ENCODE measurements at places on chromosomes 6 and 20.
A peak's percentile ranks its signal among the peaks of the same experiment; 100 is the strongest.

DNA sequence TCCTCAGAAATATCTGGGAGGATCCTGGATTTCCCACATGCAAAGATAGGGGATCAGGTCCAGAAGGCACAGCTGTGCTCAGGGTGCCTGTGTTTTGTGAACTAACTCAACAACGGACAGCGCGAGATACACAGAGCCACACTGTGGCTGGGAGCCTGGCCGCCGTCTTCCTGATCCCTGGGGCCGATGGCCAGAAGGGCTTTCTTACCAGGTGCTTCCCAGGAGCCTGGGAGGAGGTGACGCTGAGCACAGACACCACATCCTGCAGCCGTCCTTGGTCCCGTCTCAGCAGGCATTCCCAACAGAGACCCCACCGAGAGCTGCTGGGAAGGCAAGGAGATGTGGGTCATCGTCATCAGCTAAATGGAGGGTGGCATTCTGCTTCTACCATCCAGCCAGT lies 144.6 kb upstream of the AFDN start:
- no peak for DNase-seq

DNA sequence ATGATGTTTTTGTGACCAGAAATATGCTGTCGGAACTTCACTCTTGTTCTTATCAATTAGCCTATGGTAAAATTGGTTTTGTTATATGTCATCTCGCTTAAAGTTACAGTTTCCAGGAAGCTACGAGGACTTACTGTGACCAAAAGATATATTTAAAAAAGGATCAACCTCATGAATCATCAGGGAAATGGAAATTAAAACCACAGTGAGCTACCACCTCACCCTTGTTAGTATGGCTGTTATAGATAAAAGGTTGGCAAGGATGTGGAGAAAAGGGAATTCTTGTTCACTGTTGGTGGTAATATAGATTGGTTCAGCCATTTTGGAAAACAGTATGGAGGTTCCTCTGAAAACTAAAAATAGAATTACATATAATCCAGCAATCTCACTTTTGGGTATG lies 14.3 kb upstream of the INSM1 start:
- DNase-seq, result no peak

GRCh38 chr6:36350681-36351571 lies 14.2 kb upstream of the BNIP5 start:
- no peak for DNase-seq

DNA sequence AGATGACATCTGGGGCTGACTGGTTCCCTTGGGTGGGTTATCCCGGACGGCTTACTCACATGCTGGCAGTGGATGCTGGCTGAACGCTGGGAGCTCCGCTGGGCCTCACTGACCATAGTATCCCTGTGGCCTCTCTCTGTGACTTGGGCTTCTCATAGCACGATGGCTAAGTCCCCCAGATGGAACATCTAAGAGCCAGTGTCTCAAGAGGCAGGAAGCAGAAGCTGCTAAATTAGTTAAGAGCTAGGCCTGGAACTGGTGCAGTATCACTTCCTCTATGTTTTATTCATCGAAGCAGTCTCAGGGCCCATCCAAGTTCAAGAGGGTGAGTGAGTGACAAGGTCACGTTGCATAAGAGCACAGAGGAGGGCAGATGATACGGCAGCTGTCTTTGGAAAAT lies 116.5 kb upstream of the LAMP5 start:
- peak; percentile 5 for DNase-seq

- no peak for DNase-seq
These were observed 68.9 kb downstream of the NCR2 start for GRCh38 chr6:41404182-41404845.

- DNase-seq, result no peak
These were observed 452.7 kb downstream of the PREX1 start for GRCh38 chr20:48374991-48375595.

DNA sequence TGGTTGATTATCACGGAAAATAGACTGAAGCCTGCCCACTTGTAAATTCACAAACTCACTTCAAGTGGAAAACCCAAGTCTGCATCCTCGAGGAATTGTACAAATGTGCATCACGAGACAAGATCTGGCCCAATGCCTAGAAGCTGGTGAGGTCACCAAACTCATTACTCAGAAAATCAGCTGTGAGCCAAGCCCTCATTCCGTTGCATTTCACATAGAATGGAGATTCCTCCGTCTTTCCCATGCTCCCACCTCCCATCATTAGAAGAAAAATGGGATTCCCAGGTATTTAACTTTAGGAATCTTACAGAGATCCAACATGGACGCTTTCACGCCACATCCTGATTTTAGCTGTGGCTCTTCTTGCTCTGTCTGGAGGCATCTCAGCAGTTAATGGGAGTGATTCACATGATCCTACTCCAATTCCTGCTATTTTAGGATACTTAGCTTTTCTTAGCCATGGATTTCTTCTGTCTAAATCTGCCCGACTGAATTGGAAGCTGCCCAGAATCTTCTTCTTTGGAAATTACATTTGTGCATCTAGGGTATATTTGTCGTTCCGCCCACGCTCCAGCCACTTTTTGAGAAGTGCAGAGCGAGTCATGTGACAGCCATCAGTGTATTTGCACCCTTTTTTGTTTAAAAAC lies 68.7 kb upstream of the STMND1 start:
- DNase-seq, result no peak

DNA sequence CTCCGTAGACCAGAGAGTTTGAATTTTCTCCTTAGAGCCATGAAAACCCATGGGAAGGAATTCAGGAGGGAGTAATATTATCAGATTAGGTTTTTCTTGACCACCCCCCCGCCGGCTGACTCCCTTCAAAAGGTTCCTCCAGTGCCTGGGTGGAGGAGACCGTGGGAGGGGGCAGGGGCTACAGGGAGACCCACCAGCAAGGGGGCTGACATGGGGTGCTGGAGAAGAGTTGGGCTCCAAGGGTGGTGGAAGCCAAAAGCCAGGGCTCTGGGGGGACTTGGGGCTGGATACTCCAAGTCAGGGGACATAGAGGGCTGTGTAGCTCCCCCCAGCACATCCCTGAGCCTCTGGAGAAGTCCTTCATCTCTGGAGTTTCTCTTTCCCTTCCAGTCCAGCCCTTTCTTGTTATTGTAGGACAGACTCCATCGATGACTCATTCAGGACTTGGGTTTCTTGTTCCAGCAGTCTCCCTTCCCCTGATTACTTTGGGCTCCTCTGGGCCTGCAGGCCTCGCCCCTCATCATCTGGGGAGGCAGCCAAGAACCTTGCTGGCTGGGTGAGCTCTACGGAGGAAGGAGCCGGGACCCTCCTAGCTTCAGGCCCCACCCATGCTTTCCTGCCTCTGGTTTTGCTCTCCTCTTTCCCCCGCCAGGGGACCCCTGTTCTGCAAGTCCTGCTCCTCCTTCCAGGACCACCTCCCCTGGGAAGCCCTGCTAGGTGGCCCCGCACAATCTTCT lies 10.5 kb upstream of the KIAA1755 start:
- no peak for DNase-seq

GRCh38 chr6:11589261-11589660 lies 51.7 kb downstream of the TMEM170B start:
- DNase-seq, result no peak

GRCh38 chr6:167849846-167850459 lies 23.2 kb downstream of the AFDN start:
- DNase-seq, result no peak

DNA sequence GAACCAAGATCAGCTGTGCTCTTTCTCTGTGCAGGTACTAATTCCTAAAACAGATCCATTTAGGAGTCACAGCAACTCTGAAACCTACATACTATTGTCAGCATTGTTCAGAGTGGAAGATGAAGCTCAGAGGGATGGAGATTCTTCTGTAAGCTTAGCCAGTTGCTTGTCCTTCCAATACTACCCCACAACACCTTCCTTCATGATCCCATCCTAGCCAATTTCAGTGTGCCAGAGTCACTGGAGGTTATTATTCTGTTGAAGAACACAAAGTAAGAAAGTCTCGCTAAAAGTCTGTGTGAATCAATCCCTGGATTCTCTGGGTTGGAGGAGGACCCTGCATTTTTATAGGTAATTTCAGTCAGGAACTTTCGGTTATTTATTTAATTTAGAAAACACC lies 2.3 kb downstream of the POPDC3 start:
- no peak for DNase-seq

GRCh38 chr6:95784869-95785268 lies 207.5 kb downstream of the MANEA start:
- no peak for DNase-seq

DNA sequence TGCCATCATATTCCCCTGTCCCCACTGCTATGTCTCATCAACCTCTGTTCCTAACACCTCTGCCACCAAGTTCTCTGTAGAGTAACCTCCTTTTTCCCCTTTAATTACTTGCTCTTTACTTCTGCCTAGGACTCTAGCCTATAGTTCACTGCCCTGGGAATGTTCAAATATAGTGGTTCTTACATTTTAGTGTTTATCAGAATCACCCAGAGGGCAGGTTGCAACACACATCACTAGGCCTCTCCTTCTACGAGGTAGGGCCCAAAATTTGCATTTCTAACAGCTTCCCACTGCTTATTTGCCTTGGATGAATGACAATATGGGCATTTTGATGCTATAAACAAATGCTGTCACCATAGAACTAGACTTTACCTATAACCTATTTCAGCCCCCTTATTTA lies 23.1 kb upstream of the C6orf141 start:
- DNase-seq, result no peak

DNA sequence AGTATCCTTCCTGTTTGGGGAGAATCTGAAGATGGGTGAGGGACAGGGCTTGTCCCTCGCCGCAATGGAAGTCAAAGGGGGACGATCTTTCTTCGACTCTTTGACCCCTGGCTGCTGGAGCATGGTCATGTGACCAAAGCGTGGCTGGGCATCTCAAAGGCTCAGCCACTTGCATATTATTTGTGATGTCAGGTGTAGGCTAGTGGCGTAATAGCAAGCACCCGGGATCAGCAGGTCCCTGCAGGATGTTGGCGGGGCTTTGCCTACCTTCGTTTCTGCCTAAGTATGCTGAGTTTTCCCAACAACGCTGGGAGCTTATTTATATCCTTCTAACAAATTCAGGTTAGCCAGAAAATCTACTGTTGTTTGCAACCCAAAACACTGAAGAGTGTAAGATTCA lies 50.3 kb upstream of the IL20RA start:
- DNase-seq, result no peak

- DNase-seq, result no peak
These were observed 614.9 kb downstream of the CDH26 start for GRCh38 chr20:60573003-60573680.

DNA sequence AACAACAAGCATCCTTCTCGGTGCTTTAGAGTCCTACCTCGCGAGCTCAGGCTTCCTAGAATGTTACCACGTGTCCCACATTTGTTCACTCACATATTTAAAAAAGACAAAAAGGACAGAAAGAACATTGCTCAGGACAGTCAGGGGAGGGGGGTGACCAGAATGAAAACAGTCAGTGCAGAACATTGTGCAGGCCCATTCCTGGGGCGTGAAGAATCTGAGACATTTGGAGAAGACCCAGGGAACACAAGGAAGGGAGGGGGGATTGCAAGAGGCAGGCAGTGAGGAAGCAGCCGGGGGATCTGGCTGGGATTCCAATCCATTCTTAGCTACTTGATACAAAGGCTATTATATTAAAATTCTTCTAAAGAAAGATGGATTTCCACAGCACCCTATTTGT lies 270.4 kb upstream of the CITED2 start:
- DNase-seq, result no peak

GRCh38 chr20:35006009-35006408 lies 50.3 kb downstream of the MYH7B start:
- no peak for DNase-seq

GRCh38 chr6:69796073-69796641 lies 653 bp downstream of the LMBRD1 start:
- no peak for DNase-seq

- DNase-seq, result no peak
These were observed 27.5 kb upstream of the TBX18 start for GRCh38 chr6:84791927-84792326.

GRCh38 chr6:132445201-132445951 lies 44.1 kb upstream of the MOXD1 start:
- no peak for DNase-seq

DNA sequence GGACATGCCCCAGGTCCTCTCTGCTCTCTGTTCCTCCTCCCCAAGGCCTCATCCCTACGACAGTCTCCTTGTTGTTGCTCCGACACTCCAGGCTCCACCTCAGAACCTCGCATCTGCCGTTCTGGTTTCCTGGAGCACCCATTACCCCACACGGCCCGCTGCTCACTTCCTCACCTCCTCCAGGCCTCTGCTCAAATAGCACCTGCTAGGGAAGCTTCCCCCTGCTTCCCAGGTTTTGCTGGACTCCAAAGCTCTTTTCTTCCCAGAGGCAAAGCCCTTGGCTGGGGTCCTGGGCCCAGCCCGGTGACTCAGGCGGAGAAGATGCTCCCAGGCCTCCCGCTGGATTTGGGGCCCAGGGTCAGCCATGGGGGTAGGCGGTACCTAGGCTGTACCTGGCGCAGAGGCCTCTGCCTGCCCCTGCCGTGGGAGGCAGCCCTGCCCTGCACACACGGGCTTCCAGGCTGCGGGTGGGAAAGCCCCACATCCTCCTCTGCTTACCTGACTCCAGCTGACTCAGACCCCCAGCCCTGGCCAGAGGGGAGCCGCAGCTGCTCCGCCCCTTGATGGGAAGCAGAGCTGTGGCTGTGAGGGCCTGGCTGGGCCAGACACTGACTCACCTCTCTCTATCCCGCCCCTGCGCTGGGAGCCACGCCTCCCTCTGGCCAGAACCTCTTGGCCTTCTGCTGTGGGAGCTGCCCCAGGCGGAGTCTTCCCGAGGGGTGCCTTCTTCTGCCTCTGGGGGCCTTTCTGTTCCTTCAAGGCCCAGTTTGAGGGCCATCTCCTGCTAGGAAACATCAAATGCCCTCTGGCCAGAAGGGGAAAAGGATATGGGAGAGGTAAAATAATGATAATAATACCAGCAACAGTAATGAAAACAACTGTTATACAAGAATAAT lies 130.5 kb downstream of the CEBPB start:
- no peak for DNase-seq

DNA sequence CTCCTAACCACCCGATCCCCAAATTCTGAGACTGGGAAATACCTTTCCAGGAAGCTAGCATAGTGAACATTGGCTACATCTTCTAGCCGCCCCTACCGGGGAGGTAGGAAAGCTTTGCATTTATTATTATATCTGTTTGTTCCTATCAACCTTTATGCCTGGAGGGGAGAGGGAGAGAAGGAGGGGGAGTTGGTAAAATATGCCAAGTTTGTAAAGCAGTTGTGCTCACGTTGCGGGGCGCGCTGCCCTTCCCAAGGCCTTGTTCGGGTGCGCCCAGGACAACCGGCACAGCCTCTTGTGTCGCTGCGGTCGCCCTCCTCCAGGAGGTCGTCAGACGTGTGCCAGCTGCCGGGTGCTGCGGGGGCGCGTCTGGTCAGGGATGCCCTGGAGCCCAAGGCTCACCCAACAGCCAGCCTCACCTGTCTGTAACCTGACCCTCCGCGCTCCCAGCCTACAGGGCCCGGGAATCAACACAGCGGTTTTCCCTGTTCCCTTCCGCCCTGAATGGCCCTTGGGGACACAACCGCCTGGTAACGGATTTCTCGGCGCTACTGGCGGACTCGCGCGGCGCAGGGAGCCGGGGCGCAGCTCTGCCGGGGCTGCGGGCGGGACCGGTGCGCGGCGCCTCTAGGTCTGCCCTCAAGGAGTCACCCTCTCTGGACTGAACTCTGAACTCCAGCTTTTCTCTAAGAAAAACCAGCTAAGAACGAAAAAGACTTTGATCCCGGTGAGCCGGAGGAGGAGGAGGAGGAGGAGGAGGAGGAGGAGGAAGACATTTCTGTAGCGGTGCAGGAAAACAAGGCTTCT lies 1.1 kb upstream of the OVOL2 start:
- no peak for DNase-seq

GRCh38 chr20:19096843-19097242 lies 115.6 kb upstream of the SLC24A3 start:
- DNase-seq, result no peak

GRCh38 chr6:142014515-142014914 lies 118.2 kb upstream of the GJE1 start:
- DNase-seq, result no peak

Data from GM12892 (cell line).